ENCODE measurements at places on chromosomes 1 and 21.

DNA sequence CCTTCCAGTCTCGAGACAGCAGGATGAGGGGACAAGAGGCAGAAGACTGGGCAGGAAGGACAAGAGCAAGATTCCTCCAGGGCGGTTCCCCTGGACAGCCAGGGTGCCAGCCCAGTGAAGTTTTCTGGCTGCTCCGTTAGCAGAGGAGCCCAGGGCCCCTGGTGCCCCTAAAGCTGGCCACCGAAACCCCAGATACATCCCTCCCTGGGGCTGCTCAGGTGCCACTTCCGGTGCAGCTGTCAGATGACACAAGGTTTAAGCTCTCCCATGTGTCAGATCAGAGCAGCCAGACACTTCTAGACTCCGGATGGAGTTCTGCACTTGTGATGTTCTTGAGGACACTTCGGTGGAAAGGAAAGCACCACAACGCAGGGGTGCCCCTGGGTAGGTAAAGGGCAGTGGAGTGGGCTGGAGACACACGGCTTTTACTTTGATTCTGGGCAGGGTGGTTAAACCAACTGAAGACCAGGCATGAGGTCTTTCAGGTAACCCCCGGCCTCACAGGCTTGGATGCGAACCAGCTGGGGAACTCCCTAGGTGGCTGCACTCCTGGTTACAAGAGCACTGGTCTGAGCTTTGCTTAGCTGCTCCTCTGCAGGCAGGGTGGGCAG lies 85.7 kb downstream of the ITPKB start:
- peak; percentile 71 for DNase-seq

DNA sequence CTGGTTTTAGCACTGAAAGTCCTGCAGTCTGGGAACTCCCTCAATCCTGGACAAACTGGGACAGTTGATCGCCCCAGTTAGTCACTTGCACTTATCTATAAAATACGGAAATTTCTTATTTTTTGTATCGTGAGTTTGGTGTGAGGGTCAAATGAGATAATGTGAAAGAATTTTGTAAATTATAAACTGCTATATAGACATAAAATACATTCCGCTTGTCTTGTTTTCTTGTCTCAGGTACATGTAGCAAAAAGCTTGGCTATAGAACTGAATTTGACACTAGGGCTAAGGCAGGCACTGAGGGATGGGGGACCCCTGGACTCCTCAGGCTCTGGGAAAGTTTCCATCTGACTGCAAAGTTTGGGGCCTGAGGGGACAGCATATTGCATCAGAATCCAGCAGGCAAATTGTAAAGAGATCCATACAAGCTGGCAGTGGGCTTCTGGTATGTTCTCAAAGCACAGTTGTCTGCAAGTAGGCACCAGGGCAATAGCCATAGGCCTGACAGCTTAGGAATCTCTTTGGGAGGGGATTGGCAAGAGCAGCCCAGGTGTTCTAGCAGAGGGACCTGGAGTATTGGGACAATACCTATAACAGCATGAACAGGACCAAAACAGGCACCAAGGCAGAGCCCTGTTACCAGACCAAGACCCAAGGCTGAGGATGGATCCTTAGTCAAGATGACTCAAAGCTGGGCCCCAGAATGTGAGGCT lies 44.3 kb downstream of the S1PR1 start:
- DNase-seq = no peak

DNA sequence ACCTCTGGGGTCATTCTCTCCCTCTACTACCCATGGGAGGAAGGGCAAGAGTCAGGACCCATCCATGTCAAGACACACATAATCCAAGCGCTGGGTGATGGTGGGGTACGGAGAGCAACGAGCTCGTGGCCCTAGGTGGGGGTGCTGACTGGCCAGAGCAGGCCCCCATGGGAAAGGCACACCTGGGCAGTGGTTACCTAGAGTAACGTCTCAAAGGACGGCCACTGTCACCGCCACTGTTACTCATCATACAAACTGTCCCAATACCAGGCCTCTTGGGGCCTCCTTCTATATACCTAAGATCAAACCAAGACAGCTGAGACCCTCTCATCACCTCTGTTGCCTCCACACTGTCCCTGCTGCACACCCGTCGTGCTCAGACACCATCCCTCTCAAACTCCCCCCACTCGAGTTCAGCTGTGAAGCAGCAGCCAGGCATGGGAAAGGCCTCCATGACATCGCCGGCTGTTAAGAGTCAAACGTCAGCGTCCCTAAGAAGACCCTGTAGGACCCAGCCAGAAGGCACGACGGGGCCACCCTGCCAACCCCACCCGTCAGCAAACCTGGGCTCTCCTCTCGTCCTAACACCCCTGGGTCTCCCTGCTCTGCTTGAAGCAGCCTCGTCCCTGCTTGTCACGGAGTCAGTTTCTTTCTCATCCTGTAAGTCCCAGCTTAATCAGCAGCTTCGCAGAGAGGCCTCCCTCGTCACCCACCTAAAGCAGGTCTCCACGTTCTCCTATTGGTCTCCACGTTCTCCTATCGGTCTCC lies 15.3 kb downstream of the NPHP4 start:
- no peak for DNase-seq

DNA sequence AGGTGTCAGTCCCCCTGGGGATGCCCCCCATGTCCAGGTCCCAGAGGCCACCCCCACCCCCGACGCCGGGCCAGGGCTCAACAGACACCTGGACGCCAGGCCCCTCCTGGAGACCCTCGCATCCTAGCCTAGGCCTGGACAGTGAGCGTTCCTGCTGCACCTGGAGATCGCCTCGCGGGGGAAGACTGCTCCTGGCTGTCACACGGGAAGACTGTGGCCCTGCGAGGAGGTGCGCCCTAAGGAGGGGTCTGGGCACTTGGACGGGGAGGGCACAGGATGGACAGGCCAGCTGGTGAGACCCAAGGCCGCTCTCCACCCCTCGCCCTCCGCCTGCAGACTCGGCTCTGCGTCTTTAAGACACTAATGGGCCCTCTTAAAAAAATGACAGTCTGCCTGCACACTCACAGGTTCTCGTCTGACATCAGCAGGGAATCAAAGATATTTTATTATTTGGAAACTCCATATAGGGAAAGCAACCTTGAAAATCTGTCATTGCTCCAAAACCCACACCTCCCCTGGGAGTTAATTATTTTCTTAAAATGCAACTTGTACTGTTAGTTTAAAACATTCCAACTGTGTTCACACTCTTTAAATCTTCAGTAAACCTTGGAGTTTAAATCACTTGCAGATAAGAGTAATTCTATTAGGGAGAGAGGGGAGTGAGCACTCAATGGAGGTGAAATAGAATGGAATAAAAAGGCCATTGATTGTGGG lies 45.6 kb upstream of the ACTRT2 start:
- DNase-seq = no peak

DNA sequence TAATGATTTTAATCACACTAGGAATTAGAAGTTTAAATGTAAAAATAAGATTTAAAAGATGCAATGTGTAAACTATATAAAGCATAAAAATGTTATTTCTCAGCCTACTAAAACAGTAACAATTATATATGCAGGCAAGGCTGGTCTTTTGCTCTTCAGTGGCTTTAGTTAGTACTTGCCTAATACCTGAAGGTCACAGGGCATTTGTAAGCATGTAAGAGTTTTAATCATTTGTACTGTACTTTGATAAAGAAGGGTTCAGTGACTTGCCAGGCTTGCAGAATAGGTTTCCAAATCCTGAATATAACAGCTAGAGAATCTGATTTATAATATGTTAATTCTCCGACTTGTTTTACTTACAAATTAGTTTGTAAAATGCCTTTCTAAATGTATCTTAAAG lies 256.5 kb downstream of the GPR52 start:
- DNase-seq = no peak

- DNase-seq = no peak
Measured at GRCh38 chr1:25936947-25937346, 30.7 kb upstream of the STMN1 start.

DNA sequence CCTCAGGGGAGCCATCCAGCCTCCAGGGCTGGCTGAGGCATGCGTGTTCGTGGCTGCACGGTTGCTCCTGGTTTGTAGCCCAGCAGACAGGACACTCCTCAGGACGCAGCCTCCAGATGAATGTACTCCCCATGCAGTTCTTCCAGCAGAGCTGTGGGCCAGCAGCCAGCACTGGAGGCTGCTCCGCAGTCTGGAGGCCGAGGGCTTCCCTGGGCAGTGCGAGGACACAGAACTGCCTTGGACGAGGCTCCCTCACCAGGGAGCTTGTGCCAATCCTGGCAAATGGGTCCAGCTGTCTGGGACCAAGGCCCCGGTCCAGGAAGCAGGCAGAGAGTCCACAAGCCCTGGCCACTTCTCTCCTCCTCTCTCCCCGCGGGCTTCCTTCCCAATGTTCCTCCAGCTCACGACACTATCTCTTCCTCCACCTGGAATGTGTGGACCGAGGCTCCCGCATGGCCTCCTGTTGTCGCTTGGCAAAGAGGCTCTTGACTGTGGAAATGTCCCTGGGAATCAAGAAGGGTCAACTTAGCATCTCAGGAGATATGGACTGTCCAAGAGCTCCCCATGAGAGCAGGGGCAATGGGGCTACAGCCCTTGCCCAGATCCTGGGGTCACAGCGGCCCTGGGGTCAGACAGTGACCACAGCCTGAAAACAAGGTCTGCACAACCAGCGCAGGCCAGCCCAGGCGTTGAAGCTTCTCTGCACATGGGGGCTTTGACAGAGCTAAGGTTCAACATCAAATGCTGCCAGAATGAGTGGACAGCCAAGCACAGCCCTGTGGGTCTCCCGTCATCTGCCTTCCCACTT lies 5.3 kb downstream of the EDN2 start:
- DNase-seq = no peak

DNA sequence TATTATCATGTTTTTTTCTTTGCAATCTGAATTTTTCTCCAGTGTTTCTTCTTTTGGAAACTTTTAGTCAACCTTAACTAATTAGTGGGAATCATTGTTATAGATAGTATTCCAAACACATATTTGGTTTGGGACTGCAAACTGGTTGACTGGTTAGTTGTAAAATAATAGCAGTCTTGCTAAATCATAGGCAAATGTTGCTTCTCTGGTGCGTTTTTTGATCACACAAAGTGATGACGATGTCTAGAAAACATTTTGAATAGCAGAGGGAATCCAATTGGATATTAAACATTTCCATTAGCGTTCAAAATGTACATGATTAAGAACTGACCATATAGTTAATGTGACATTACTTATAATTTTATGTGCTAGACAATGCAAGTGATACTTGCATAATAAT lies 4.5 kb downstream of the DNAJB4 start:
- no peak for DNase-seq

DNA sequence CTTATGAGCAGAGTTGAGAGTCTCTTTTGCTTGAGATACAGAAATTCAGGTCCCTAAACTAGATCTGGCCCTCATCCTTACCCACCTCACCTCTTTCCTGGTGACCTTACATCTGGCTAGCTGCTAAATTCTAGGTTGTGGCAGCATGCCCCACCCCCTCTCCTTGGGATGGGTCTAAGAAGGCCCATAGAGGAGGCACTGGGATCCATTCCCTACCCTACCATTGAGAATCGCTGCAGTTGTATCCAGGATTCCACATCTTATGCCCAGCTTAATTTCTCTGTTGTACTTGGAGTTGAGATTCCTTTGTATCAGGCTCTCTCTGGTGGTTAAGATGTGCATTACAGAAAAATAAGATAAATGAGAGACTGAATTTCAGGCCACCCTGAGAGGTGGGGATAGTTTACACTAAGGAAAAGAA lies 9.5 kb upstream of the TMEM39B start:
- no peak for DNase-seq

- no peak for DNase-seq
Measured at GRCh38 chr1:41813755-41814745, 104.7 kb downstream of the HIVEP3 start.

GRCh38 chr1:23567996-23568607 lies 8.8 kb upstream of the ID3 start:
- no peak for DNase-seq

- DNase-seq = no peak
Measured at GRCh38 chr1:14996133-14997050, 157.2 kb upstream of the TMEM51 start.

- no peak for DNase-seq
Measured at GRCh38 chr1:201721082-201722049, 107.6 kb upstream of the IPO9 start.

GRCh38 chr1:8562881-8563865 lies 245.3 kb downstream of the SLC45A1 start:
- no peak for DNase-seq

- DNase-seq = no peak
Measured at GRCh38 chr1:63537940-63538339, 14.6 kb downstream of the EFCAB7 start.

DNA sequence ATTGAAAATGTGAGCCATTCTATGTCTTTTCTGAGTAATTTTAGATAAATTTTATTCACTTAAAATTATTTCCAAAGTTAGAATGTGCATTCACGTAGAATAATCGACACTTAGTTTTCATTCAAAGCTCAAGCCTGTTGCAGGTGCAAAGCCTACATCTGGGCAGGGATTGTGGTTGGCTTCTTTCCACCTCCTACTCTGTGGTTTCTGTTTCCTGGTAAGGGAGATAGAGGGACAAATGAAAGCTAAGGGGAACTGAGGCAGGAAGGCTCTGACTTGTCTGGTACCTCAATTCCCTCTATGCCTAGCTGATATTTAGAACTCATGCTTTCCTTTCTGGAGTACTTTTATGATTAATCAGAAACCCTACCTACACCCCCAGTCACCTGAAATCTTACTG lies 251.2 kb upstream of the DPYD start:
- DNase-seq = no peak

- no peak for DNase-seq
Measured at GRCh38 chr1:205271277-205271676, 43.5 kb downstream of the TMCC2 start.

DNA sequence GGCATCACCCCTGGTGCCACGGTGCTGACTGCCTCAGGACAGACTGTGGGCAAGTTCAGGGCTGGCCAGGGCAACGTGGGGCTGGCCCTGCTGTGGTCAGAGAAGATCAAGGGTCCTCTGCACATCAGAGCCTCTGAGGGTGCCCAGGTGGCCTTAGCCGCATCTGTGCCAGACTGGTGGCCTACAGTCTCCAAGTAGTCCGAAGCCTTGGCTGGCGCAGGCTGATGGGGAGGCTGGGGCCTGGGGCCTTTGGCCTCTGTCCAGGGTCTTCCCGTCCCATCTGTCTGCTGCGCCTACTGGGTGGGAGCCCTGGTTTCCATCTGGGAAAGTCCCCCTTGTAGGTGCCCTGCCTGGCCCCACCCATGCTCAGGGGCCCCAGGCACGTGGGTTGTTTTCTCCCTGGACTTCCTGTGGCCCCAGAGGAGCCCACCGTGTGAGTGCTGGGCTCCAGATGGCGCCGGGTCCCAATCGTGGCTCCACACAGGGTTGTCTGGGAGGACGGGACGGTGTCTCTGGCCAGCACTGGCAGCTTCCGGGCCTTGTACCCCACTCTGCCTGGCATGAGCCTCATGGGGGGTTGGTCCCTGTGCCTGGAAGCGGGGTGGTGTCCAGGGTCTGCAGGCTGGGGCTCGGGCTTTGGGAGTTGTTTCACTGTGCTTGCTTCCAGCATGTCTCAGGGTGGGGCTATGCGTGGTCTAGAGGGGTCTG lies 9.9 kb downstream of the IBA57 start:
- no peak for DNase-seq

- DNase-seq = no peak
Measured at GRCh38 chr1:231665101-231665500, 38.5 kb downstream of the DISC1 start.

- no peak for DNase-seq
Measured at GRCh38 chr1:51551081-51551480, 32.0 kb upstream of the EPS15 start.

GRCh38 chr1:216614011-216614934 lies 109.0 kb downstream of the ESRRG start:
- DNase-seq = no peak

GRCh38 chr1:2980849-2981248 lies 40.4 kb upstream of the ACTRT2 start:
- no peak for DNase-seq

GRCh38 chr1:97138515-97139032 lies 417.0 kb downstream of the PTBP2 start:
- no peak for DNase-seq

GRCh38 chr1:150567717-150568593 lies 11.5 kb downstream of the MCL1 start:
- DNase-seq = no peak
